ENCODE measurements at places on chromosomes 7 and 10.

- DNase-seq: no peak
Measured at GRCh38 chr10:110462166-110463095, 35.3 kb upstream of the DUSP5 start.

DNA sequence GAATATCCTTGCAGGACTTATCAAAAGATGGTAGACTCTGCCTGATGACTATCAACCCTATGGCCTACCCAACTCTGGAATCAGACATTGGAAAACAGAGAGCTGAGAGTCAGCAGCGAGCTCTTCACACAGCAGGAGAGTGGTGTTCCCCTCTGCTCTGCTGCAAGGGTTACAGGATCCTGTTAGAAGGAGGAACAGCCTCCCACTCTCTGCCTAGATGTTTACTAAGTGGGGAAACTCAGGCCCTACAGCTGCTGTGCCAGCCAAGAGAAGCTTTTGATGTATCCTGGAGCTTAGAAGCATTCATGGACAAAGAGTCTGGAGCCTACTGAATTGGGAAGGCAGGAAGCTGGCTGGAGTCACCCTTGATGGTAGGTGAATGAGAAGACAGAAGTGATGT is 104.6 kb downstream of the ABLIM1 start:
- no peak for DNase-seq

- peak; percentile 46 for DNase-seq
Measured at GRCh38 chr10:13536674-13537366, 8.0 kb upstream of the BEND7 start.

- no peak for DNase-seq
Measured at GRCh38 chr10:31914370-31914769, 14.3 kb downstream of the ARHGAP12 start.

GRCh38 chr7:116426428-116427156 is 72.9 kb upstream of the CAV2 start:
- DNase-seq: no peak

DNA sequence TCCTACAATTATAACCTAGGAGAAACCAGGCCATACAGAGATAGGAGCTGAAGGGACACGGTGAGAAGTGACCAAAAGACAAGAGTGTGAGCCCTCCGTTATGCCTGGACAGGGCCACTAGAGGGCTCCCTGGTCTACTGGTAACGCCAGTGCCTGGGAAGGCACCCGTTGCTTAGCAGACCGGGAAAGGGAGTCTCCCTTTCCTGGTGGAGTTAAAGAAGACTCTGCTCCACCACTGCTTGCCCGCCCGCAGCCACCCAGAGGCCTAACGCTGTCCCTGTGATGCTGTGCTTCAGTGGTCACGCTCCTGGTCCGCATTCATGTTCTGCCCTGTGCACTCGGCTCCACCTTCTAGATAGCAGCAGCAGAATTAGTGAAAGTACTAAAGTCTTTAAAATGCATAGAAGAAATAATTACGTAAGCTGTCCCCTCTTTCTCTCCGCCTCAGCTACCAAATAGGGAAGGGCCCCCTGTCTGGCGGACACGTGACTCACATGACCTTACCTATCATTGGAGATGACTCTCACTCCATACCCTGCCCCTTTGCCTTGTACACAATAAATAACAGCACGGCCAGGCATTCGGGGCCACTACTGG is 34.8 kb downstream of the GRID2IP start:
- DNase-seq: peak; percentile 77

GRCh38 chr10:105806-106205 is 29.4 kb upstream of the ZMYND11 start:
- no peak for DNase-seq

- DNase-seq: no peak
Measured at GRCh38 chr7:115585015-115585718, 445.4 kb downstream of the TFEC start.

GRCh38 chr7:29139796-29140195 is 6.5 kb downstream of the CPVL start:
- no peak for DNase-seq

DNA sequence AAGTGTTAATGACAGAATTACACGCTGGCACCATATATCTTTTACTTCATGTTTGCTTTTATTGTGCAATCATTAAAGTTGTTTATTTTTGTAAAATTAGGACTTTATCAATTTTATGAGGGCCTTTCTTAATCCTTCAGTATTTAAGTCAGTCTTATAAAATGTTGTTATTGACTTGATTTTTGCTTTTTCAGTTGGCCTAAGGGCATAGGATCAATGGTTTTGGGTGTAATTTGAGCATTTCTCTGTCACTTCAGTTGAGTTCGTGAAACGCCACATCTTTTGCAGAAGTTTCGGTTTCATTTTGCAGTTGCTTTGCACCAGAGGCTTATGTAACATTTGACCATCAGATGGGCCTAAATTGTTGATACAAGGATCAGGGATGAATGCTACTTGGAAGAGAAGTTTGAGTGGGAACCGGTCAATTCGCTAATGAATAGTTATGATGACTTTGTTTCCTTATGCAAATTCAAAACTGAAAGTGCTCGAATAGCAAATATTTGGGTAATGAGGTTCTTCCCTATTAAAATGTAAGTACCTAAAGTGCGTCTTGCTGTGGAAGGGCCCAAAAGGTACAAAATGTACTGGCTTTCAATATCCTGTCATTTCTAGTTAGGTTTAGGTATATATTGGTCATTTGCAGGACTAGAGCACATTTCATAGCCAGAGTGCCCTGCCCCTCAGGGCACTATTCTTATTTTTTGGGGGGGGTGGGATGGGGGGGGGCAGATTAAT is 340.9 kb downstream of the LRMDA start:
- DNase-seq: no peak
